ENCODE measurements at places on chromosomes 3 and 15.

DNA sequence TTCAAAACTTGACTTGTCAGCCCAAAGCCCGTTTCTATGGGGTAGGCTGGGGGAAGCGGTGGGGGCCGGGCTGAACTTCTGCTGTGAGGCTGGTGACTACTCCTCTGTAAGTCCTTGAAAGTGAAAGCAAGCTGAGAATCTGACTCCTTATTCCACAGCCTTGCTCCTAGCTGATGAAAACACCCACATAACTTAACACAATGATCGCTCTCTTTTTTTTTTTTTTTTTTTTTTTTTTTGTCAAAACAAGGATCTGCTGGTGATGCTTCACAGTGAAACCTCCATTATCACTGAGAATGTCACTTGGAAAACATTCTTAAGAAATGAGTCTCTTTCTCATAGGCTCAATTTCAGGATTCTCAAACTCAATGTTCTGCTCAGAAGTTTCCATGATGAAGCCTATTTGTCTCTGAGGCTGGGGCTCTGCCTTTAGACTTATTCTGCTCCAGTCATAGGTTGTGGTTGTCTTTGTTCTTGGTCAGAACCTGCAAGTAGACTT lies 31.4 kb upstream of the TKT start:
- DNase-seq, result no peak

GRCh38 chr3:50749822-50750221 lies 75.1 kb downstream of the DOCK3 start:
- no peak for DNase-seq

- DNase-seq, result peak; percentile 3
These were observed 31.7 kb downstream of the PSTPIP1 start for GRCh38 chr15:77026501-77027110.

- no peak for DNase-seq
These were observed 1.7 kb downstream of the HHLA2 start for GRCh38 chr3:108298056-108298455.

DNA sequence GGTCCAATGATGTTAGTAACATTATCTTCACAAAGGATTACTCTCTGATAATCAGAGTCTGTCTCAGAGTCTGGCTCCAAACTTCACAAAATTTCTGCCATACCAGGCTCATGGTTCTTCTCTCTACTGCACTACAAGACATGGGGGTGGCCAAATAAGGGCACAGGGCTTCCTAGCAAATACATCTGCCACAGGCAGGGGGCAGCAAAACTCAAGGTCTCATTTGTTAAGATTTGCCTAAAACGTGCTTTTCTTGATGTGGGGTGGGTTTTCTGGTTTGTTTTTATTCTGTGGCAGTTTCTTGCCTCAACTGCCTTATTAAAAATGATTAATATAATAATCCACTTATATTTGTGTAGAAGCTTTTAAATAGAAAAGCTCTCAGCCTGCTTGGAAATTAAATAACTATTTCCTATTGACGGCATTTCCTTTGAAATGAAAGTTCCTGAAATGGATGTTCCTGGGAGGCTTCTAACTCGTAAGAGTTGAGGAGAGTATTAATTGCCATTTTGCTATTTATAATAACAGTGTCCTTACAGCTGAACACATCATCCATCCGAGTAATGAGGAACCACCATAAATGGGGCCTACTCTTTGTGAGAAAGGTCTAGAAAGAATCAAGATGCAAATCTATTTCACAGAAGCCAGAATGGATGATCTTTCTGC lies 53.8 kb downstream of the SST start:
- DNase-seq, result peak; percentile 31

GRCh38 chr3:149936812-149937230 lies 33.9 kb downstream of the PFN2 start:
- peak; percentile 29 for DNase-seq

- no peak for DNase-seq
These were observed 515.9 kb upstream of the DPPA4 start for GRCh38 chr3:109853077-109853731.

DNA sequence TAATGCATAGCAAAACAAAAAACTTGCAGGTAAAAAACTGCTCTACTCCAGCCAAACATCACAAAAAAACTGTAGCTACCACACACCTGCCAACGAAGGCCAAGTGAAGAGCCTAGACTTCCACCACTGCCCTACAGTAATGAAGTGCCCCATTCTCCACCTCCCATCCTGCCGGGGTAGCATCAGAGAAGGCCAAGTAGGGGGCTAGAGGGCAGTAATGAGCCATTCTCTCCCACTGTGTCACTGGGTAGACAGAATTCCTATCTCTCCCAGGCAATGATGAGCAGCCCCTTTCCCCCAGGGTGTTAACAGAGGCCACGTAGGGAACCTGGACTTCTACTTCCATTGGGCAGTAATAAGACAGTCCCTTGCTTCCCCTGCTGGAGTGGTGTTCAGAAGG lies 9.5 kb downstream of the SEC22C start:
- DNase-seq, result peak; percentile 30

DNA sequence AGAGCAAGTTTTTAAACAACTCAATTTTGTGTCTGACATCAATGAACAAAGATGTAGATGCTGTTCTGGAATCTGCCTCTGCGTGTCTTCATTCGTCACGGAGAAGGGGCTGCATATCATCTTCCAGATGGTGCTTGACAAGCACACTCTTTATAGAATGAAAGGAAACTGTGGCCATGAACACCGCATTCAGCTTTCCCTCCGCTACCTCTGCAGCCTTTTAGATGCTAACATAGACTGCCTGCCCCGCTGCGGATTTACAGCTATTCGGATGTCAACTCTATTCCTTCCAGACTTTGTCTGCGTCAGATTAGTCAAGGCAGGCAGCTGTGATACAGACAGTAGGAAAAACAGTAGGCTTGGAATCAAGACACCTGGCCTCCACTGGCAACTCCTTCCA lies 232.9 kb downstream of the TJP1 start:
- no peak for DNase-seq

- no peak for DNase-seq
These were observed 266.7 kb downstream of the SLCO3A1 start for GRCh38 chr15:92120094-92120795.

DNA sequence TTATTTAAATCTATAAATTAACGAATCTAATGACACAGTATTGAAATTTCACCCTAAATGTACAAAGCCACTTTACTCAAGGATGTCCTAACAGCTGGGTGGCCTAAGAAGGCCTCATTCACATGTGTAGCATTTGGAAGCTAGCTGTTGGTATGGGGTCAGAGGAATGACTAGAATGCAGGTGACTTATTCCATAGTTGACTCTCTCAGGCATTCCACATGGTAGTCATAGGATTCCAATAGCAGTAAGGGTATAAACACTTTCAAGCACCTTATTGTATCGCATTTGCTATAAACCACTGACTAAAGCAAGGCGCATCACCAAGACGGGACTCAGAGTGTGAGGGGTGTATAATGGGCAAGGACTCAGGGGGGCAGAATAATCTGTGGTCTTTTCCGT lies 294.8 kb upstream of the EPHA3 start:
- no peak for DNase-seq

DNA sequence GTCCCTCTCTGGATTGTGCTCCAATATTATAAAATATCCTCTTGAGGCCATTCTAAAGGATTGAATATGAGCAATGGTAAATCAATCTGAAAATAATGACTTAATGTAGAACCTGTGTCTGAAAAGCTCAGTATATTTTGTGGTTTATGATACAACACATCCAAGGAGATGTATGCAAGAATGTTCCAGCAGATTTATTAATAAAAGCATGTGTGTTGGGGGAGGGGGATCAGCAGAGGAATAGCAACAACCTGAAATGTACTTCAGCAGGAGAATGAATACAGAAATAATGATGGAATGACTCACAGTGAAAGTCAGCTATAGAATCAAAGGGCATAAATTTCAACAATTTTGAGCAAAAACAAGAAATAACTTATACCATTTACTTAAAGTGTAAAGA lies 56.7 kb upstream of the NUDT16 start:
- no peak for DNase-seq

DNA sequence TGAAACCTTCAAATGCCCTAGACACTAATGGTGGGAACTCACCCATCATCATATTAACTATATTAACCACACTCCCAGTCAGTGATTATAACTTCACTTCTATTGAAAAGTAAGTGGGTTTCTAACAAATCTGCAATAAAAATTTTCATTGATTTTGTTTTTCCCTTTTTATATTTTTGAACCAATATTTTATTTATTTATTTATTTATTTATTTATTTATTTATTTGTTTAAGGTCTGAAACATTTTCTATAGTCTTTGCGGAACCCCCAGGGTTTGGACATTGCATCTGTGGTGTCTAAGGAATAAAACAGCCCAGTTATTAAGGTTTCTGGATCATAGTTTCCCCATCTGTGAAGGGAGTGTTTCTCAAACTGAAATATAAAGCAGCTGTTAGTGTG lies 16.2 kb upstream of the PLCL2 start:
- no peak for DNase-seq

GRCh38 chr3:34256021-34256420 lies 457.6 kb downstream of the PDCD6IP start:
- DNase-seq, result no peak

GRCh38 chr15:34248190-34248589 lies 23.4 kb downstream of the EMC4 start:
- no peak for DNase-seq

DNA sequence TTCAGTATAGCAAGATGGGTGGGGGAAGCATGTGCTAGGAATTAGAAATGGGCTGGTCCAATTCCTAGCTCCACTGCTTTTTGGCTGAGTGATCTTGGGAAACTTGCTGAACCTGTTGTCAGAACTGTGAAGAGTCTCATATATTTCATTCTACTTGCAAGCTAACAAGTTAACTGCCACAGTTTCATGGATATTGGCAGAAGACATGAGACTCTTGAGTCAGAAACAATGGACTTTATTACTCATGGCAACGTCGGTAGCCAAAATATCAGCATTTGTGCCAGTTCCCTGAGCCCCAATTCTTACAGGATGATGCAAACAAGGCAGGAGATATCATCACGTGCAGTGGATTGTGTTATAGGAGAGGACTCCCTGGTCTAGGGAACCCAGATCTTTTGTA lies 26.6 kb upstream of the PLAAT1 start:
- DNase-seq, result no peak
